ENCODE measurements at places on chromosomes 11 and 22.

GRCh38 chr11:27658535-27659236 lies 41.6 kb downstream of the BDNF start:
- no peak for DNase-seq

- DNase-seq: no peak
Measured at GRCh38 chr11:67820081-67820480, 145.7 kb upstream of the ALDH3B2 start.

- peak; percentile 8 for DNase-seq
Measured at GRCh38 chr11:134207538-134208239, 16.1 kb downstream of the NCAPD3 start.

DNA sequence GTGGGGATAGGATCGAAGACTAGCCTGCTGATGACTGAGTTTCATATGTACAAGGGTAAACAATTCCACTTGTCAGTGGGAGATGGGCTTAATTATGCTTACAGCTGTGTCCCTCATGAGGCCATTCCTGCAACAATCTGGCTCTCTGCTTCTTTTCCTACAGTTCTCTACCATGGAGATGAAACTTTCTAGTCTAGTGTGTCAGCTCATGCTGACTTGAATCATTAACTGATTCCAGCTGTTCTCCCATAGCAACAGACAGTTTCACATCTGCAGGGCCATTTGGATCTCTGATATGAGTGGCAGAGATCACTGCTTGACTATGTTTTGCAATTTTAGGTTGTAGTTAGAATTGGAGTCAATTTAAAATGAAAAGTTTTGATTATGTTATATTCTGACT lies 1251.7 kb upstream of the RAG2 start:
- no peak for DNase-seq

DNA sequence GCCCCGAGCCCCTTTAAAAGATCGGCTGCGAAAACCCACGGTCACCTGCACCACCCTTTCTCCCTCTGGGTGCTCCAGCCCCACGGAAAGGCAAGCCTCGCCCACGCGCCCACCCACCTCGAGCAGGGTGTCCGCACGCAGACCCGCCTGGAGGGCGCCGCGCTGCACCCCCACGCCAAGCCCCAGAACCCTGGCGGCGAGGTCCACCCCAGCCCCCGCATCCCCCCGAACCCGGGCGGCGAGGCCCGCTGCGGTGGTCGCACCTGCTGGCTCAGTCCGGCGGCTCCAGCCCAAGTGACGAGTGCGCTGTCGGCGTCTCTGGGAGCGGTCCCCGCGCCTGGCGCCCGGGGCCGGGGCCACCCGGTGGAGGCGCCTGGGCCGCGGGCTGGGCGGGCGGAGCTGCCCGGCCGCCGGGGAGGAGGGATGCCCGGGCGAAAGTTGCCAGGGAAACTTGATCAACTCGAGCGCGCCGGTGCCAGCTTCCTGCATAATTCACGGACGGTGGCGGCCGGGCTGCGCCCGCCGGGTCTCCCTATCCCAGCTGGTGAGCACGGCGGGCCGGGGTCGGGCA lies 1.1 kb downstream of the SHANK2 start:
- DNase-seq: no peak

- DNase-seq: no peak
Measured at GRCh38 chr11:111911563-111912401, at the start of gene CRYAB. CRYAB (minus strand) TSS chr11:111911770; CDS start chr11:111911724, 46 bp downstream.

- DNase-seq: no peak
Measured at GRCh38 chr11:70886676-70887541, 365.5 kb downstream of the SHANK2 start.
